ENCODE measurements at places on chromosomes 6 and 20.

GRCh38 chr6:44530209-44530909, 142.9 kb downstream of the CDC5L start:
- no peak for DNase-seq

DNA sequence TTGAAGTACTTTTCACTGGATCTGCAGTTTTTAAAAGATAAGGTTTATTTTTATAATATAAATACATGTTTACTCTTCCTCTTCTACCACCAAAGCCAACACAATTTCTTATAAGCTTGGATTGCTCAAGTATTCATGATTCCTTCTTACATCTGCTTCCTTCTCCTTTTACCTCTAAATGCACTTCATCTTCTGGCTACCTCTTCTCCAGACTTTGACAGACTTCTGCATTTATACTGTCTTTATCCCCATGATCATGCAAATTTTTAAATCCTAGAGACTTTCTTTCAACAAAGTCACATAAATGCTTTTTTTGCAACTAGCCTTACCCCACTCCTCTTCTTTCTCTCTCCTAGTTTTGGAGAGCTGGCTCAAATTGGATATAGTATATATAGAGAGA, 142.9 kb downstream of the TFAP2B start:
- DNase-seq = no peak

DNA sequence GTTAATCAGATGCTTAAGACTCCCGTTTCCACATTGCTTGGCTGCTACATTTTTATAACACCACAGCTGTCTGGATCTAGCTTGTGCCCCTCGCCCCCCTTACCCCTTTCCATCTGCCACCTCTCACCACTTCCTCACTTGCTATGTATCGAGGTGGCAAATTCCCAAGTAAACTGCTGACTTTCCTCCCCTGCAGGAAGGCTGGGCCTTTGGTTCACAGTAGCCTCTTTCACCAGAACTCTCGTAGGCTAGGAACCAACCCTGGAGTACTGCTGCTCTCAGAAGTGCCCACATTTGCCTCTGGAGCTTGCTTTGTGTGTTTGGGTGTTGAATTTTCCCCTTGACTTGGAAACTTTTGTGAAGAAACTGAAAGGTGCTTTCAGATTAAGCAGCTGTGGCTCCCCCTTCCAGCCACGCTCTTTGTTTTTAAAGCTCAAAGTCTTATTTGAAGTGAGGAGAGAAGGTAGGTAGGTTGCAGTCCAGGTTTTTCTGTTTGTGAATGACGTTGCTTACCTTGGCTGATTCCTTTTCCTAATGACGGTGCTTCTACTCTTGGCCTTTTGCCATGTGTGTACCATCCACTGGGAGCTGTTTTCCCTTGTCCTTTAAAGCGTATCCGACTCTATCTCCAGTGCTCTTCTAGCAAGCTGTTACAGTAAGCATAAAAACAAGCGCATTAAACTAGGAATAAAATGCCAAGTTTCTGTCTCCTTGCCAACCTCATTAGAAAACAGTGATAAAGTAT, 90.4 kb downstream of the CARMIL1 start:
- no peak for DNase-seq

DNA sequence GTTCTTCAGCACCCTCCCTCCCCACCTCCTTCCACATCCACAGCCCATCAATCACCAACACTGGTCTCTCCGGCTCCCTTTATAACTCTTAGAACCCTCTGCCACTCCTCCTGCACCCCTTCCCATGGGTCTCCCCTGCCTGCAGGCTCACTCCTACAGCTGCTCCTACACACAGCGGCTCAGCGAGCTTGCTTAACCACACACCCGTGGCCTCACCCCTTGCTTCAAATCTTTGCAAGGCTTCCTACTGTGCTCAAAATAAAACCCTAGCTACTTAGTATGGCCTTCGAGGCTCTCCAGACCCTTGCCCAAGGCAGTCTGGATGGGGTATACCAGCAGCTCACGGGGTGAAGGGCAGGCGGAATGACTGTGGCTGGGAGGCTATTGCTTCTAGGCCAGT, 63.7 kb downstream of the JPH2 start:
- DNase-seq = no peak

DNA sequence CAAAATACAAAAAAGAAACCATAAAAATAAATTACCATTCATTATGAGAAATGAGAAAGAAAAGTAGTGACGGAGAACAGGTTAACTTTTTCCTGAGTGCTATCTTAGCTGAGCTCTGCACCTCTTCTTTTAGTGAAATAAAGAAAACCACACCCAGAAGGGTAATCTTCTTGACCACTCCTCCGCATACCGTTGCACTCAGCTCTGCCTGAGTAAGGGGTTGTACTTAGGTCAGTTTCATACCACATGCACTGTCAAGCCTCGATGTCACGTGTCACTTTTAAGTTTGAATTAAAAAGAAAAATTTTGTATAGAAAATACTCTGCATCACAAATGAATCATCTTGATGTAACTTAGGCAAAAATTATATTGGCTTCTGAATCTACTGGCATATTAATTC, 2.8 kb downstream of the EZR start:
- DNase-seq = no peak

DNA sequence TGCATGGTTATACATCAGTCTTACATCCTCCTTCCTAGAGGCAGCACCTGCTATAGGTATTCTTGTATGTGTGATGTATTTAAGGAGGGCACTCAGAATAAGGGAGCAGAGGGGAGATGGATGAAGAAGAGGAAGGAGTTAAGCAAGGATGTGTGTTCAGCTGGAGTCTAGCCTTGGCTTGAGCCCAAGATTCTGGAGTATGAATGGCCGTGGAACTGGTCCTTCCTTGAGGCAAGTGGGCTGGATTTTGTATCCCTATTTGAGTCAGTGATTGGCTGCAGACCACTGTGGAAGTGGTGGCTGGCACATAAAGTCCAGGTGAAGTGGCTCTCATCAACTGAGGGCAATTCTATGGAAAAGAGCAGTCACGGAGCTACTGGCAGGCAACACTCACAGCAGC, 112.0 kb upstream of the RNF24 start:
- DNase-seq = no peak

GRCh38 chr20:6079016-6079415, 25.2 kb upstream of the LRRN4 start:
- no peak for DNase-seq

DNA sequence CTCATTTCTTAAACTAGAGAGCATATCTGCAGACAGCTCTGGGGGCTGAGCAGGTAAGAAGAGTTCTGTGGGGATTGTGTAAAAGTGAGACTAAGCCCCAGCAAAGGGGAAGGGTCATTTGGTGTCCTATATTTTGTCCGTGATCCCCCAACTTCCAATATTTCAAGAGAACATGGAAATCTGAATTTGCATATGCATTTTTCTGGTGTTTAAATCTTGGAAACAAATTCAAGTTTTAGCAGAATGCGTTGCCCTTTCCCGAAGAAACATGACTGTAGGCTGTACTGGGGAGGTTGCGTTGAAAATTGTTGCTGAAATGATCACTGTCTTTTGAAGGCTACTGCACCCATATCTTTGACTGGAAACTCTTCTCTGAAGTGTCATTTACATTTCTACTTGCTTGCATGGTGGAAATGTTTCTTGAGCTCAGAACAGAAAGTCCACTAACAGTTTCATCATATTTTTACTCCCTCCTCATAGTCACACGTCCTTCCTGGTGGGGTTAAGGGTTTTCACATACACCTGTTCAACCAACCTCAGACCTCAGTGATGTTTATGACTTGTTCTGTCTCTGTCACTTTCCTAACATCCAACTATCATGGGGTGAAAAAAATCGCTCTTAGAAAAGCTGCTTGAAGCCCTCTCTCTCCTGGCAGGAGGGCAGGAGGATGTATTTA, 140.3 kb downstream of the BCAS1 start:
- DNase-seq = no peak

- DNase-seq = no peak
Observed at GRCh38 chr6:162849269-162849668, 121.5 kb downstream of the PACRG start.

DNA sequence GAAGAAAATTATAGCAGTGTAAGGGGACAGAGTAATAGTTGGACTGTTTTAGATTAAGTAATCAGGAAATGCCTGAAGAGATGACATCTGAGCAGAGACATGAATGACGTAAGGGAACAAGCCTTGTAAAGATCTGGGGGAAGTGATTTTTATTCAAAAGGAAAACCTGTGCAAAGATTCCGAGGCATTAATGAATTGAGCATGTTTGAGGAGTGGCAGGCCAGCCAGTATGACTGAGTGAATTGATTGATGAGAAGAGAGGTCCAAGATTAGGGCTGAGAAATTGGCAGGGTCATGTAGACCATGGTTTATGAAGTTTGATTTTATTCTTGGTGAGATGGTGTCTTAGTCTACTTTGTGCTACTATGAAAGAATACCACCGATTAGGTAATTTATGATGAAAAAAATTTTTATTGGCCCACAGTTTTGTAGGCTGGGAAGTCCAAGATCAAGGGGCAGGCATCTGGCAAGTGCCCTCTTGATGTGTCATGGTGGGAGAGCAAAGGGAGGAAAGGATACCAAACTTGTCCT, 95.1 kb downstream of the LIN28B start:
- no peak for DNase-seq

- no peak for DNase-seq
Observed at GRCh38 chr6:137405806-137406205, 88.4 kb downstream of the OLIG3 start.

DNA sequence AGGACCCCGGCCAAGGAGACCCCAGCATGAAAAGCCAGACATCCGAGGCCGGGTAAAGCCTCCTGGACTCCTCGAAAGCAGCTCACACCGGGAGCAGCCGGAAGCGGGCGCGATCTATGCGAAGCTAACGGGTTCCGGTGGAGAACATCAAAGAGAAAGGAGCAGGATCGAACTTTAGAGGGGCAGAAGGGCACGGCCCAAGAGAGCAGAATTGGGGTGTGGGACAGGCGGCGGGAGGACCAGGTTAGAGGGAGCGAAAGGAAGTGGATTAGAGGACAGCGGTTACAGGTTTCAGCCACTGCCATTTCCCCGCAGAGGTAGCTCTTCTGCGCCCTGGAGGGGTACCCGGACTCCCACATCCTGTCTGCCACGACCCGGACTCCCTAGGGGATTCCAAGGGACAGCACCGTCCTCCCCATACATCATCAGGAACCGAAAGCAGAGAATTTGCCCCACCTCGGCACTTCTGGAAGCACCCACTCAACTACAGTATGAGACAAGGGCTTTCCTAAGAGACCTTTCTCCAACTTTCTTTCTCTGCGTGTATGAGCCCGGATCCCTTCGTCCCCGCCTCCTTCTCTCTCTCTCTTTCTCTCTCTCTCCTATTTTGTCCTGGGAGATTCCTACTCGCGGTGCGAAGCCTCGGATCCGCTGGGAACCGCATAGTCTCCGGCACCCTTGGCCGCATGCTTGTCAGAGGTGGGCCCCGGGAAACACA, 507 bp upstream of the VGLL2 start:
- DNase-seq = no peak

DNA sequence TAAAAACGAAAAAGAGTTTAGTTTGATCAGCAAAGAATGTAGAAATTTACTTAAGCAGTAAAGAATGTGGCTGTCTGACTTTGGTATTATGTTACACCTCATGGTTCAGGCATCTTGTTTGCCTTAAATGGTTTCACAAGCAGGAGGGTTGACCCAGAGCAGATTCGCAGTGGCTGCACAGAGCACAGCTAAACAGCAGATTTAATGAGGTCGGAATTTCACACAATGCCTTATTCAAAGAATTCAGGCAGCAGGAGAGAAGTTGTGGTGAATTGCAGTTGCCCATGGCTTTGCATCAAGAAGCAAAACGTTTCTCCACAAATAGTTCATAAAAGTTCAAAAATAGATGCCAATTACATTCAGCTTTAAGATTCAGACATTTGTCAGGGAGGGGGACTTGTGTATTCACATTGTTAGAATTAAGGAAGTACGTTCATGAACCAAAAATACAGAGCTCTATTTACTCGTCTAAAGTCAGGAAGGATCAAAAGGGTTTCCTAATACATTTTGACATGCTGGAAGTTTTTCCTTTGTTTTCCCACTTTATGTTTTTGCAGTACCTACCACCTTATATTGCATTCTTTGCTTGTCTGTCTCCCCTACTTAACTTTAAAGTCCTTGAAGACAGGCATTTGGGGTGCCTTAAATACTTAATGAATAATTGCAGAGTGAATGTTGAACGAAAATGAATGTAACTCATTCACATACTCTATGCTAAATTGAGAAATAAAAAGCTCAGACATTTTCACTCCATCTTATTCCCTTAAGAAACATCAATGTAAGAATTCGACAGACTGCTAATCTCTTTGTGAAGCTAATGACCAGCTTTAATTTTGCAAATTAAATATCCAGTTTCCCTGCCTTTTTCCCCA, 1163.6 kb upstream of the CITED2 start:
- no peak for DNase-seq

- DNase-seq = no peak
Observed at GRCh38 chr6:996271-996852, 303.4 kb upstream of the EXOC2 start.

- DNase-seq = no peak
Observed at GRCh38 chr20:24235296-24236175, 233.9 kb upstream of the SYNDIG1 start.

- no peak for DNase-seq
Observed at GRCh38 chr20:49904440-49905214, 10.7 kb downstream of the SPATA2 start.

DNA sequence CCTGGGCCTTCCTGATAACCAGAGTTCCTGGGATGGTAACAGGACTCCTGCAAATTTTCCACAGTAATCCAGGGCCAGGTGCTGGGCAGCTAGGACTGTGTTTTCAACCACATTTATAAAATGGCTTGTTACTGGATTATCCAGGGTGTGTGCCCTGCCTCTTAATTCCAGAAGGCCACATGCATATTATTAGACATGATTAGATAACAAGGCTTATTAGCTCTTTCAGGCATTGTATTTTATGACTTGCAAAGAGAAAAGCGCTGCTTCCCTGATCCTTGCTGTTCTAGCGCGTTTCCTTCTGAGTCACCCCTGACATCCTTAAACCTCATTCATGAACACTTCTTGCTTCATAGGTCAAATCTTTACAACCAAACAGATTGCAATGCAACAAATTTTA, 208.6 kb downstream of the UST start:
- no peak for DNase-seq

- DNase-seq = no peak
Observed at GRCh38 chr20:37615340-37616109, 78.3 kb upstream of the CTNNBL1 start.

GRCh38 chr6:33906439-33906838, 102.6 kb upstream of the MLN start:
- no peak for DNase-seq

GRCh38 chr20:23401051-23401450, 20.2 kb downstream of the NAPB start:
- DNase-seq = no peak

Measured in T follicular helper cell (primary cell).